Kasumi-1 (cell line): ENCODE measurements at places on chromosomes 1 and 21.
A peak's percentile ranks its signal among the peaks of the same experiment; 100 is the strongest.

DNA sequence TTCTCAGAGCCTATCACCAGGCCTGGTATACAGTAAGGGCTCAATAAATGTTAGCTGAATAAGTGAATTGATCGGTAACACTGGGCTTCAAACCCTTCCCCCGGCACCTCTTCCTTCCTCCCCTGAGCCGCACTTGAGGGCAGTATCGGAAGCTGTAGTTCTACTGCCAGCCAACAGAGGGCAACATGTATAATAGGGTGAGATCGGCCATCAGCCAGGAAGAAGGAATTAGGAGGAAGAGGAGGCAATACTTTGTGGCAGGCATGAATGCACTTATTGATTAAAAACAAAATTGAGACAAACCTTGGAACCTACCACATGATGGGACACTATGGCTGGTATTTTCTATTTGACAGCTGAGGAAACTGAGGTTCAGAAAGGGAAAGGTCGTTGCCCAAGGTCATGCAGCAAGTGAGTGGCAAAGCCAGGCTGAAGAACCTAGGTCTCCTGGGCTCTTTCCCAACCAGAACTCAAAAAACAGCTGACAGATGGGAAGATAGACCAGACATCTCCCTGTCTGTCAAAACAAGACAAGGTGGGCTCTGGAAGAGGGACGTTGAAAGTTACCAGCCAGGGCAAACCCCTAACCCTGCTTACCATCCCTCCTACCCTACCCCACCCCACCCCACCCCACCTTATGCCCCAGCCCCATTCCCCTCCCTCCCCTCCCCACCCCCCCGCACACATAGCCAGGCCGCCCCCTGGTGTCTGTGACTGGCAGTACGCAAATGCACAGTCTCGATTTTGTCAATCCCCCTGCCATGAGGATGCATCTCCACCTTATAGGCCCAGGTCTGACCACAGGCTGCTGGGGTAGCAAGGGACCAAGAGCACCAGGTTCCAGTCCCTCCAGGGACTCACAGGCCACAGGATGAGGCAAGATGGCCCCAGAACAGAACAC, 107.3 kb upstream of the RUNX3 start:
- peak; percentile 87 for DNase-seq

- peak; percentile 47 for DNase-seq
These were observed 954 bp downstream of the RSBN1 start for GRCh38 chr1:113811156-113811887.

DNA sequence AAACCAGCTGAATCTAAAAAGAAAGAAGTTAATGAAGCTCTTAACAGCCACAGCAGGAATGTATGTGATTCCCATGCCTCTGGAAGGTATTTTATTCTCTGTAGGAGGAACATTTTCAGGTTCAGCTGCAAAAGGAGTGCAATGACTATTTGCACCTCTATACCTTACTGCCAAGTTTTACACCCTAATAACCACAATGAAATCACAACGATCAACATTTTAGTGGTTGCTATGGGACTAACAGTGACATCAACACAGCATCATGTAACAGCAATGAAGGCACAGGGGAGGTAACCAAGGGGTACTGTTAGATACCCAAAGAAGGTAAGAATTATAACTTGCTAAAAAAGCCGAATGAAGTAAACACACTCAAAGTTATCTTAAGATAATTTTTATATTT, 116.3 kb upstream of the HP1BP3 start:
- DNase-seq = no peak

DNA sequence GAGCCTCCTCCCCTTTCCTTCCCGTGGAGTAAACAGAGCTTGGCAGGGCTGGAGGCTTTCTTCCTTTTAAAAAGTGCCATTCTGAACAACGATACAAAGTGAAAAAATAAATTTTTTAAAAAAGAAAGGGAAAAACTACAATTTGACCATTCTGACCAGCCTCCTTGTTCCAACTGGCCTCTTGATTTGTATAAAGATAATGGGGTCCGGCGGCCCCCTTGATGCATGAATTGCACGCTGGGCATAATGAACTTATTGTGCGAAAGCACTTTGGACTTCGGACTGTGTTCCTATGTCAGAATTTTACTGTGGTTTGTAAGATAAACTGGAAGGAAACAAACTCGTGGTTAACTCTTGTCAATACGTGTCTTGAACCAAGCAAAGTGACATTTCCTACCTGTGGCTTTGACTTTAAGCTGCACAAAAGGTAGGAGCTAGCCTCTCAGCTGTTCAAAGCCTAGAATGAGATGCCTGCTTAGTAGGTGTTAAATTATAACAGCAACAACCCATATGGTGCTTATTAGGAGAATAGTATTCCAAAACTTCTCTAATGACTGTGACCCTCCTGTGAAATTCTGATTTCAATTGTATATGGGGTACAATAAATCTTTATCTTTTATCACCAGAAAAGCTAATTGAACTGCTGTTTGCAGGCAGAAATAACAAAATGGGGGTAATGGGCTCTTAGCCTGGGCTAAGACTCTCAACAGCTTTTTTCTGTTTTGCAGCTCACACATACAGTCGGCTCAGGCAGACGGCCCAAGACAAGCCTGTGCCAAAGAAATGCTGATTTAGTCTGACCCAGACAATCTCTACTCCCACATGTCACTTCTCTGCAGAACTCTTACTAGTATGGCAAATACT, 9.3 kb downstream of the IRF2BP2 start:
- no peak for DNase-seq

GRCh38 chr1:30052178-30052577, 671.2 kb downstream of the MATN1 start:
- no peak for DNase-seq

GRCh38 chr1:161285521-161285920, 24.2 kb downstream of the MPZ start:
- DNase-seq = no peak
